ENCODE measurements at places on chromosomes 13 and 19. TPM values are rescaled to one million over a fixed set of nuclear protein-coding genes. Genes with fewer than 3 reads are reported as not detected.

Gene MIA
- total RNA-seq, result not detected

Gene MISP
- not detected for total RNA-seq

Gene SCN1B
- 0.24 TPM for total RNA-seq

Gene DACT3
- 1.6 TPM for total RNA-seq

Gene DPP9
- total RNA-seq, result 109 TPM

Gene ZNF266
- 27.8 TPM for total RNA-seq

Gene LMTK3
- total RNA-seq, result 4.5 TPM

Gene TMEM150B
- 0.93 TPM for total RNA-seq

Gene KLK4
- total RNA-seq, result not detected

Gene F2RL3
- 0.12 TPM for total RNA-seq

Gene RANBP3
- 98.6 TPM for total RNA-seq

Gene IRF3
- 158 TPM for total RNA-seq

Gene ADAT3
- total RNA-seq, result 12.2 TPM

Gene FGF9
- not detected for total RNA-seq

Gene CYSLTR2
- total RNA-seq, result 1.3 TPM

Gene TMEM86B
- 11.2 TPM for total RNA-seq

Gene CEACAM3
- not detected for total RNA-seq

Gene ZNF529
- total RNA-seq, result 20.1 TPM

Gene RPS19
- 3,263 TPM for total RNA-seq

Gene IER2
- total RNA-seq, result 253 TPM

Gene LRRC63
- 0.71 TPM for total RNA-seq

Gene PSG3
- total RNA-seq, result not detected

Gene BIVM
- 36.2 TPM for total RNA-seq

Gene SBK2
- not detected for total RNA-seq

Gene ZNF559
- 10.3 TPM for total RNA-seq

Gene MBD3L2
- total RNA-seq, result not detected

Gene ERICH6B
- not detected for total RNA-seq

Gene ODAD3
- not detected for total RNA-seq

Gene SHC2
- not detected for total RNA-seq

Gene RFX1
- total RNA-seq, result 16.2 TPM

Gene GJB2
- 3.9 TPM for total RNA-seq

Gene ONECUT3
- total RNA-seq, result not detected

Gene TLE2
- 0.61 TPM for total RNA-seq

Gene FFAR1
- total RNA-seq, result 0.07 TPM

Gene PGPEP1
- total RNA-seq, result 27.6 TPM

Gene ZNF714
- 25.0 TPM for total RNA-seq

Gene ATXN8OS
- not detected for total RNA-seq

Gene ZGLP1
- 2.1 TPM for total RNA-seq

Gene TLE6
- 0.54 TPM for total RNA-seq

Gene ZNF813
- total RNA-seq, result 3.1 TPM

Gene EEF2
- total RNA-seq, result 1,729 TPM

Gene ZSCAN4
- total RNA-seq, result not detected

Gene PABPC3
- 0.12 TPM for total RNA-seq

Measured in T-helper 1 cell treated with Interleukin-12 subunit alpha and Interleukin-12 subunit beta and Interleukin-4 antibody, amounts not matched to agents 30 ng/mL and 1 ng/mL, for 36 hours (primary cell).